ENCODE measurements at places on chromosomes 2 and 18.

- no peak for DNase-seq
These were observed 66.7 kb downstream of the BIRC6 start for GRCh38 chr2:32423536-32423935.

DNA sequence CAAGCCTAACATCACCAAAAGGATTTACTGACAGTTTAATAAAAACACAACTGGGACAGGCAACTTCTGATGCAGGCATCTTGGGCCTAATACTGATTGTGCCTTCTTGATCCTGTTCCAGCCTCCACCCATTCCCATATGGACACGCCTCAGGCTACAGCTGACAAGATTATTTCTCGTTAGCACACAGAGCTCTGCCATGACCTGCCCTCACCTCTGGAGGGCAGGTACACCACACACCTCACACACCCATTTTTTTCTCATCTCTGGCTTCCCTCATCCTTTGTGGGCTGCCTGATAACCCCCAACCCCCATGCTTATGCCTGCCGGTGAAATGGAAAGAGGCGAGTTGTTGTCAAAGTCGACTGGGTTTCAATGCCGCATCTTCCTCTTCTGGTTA, 147.0 kb downstream of the ANTXR1 start:
- DNase-seq: no peak

DNA sequence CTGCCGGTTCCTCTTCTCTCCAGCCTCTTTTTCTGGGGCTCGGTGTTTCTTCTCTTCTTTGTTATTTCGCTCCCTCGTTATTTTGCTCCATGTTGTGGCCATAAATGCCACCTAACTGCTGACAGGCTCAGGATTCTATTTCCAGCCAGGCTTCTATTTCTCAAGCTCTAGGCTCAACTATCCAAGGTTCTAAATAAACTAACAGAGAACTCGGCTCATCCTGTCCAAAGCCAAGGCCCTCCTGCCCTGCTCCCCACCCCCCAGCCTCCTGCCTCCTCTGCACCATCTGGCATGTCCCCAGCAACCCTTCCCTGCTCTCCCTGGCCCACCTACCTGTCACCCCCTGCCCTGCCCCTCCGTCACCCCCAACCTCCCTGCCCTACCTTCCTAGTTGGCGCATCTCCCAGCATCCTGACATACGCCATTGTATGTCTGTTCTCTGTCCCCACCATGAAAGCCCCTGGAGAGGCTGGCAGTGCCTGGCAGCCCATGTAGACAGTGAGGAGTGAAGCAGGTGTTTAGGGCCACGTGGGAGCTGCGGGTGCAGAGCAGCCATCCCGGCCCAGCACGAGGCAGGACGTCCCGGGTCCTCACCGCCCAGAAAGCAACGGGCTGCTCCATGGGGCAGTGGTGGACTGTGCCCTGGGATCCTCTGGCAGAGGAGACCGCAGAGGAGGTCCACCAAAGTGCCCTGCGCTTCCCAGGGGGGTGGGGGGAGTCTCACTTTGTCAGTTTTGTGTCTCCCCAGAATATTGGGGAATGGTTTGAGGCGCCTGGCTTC, 186.9 kb downstream of the TWIST2 start:
- DNase-seq: no peak

DNA sequence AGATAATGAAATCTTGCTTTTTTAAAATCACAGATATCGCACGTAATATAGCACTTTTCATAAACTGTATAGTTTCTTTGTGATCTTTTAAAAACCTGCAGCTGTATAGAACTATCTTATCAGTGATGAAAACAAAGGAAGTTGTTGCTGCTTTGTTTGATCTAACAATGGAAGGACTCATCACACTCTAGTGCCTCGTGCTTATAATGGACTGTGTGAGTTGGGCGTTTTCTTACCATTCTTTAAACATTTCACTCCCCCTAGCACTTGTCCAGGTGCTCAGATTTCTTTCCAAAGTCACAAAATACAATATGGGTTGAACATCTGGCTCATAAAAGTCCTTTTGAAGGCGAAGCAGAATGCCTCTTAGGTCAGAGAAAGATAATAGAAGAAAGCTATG, 94.8 kb upstream of the SPATS2L start:
- no peak for DNase-seq

DNA sequence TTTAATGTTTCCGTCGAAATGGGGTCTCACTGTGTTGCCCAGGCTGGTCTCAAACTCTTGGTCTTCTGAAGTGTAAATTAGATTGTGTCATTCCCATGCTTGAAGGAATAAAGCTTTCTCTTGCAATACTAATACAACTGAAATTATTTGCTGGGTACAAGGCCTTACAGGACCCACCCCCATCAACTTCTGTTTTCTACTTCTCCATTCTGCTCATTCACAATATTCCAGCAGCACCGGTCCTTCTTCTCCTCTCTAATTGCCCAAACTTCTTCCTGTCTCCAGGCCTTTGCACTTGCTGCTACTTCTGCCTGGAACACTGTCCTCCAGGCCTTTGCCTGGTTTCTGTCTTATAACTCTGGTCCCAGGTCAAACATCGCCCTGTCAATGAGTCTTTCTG, 73.8 kb downstream of the APOB start:
- no peak for DNase-seq

Data from stimulated activated CD4-positive, alpha-beta T cell treated with anti-CD3 and anti-CD28 coated beads, Interleukin-4, amount 100 ng/mL, for 24 hours (primary cell).